ENCODE measurements at places on chromosomes 1 and 21.

- no peak for DNase-seq
Observed at GRCh38 chr1:205056188-205056611, 13.2 kb downstream of the CNTN2 start.

DNA sequence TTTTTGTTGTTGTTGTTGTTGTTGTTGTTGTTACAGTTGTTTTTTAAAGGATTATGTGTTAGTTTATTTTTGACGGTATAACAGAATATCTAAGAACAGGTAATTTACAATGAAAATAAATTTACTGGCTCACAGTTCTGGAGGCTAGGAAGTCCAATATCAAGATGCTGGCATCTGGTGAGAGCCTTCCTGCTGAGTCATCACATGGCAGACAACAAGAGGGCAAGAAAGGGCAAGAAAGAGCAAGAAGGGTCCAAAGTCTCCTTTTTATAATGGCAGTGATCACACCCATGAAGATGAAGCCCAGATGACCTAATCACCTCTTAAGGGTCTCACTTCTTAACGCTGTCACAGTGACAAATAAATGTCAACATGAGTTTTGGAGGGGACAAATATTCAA is 142.1 kb downstream of the NEGR1 start:
- DNase-seq = no peak

DNA sequence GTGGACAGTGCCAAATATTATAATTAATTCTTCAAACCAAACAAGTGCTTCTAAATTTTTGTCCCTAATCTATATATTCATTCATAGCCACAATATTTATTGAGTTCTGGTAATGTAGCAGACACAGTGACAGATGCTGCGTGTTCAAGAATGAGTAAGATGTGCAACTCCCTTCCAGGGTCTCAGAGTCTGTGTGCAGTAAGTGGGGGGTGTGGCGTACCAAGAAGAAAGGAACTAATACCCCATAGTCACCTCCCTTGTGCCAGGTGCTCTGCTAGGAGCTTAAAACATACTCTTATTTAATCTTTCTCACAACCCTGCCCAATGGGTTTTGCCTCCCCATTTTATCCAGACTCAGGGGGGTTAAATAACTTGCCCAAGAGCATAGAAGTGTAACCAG is 358.7 kb downstream of the BARHL2 start:
- DNase-seq = no peak

DNA sequence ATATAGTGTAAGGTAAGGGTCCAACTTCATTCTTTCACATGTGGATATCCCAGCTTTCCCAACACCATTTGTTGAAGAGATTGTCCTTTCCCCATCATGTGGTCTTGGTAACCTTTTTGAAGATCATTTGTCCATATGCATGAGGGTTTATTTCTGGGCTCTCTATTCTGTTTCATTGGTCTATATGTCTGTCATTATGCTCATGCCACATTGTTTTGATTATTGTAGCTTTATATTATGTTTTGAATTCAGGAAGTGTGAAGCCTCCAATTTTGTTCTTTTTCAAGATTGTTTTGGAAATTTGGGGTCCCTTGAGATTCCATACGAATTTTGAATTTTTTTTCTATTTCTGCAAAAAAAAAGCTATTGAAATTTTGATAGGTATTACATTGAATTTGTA is 15.2 kb upstream of the RCSD1 start:
- no peak for DNase-seq

DNA sequence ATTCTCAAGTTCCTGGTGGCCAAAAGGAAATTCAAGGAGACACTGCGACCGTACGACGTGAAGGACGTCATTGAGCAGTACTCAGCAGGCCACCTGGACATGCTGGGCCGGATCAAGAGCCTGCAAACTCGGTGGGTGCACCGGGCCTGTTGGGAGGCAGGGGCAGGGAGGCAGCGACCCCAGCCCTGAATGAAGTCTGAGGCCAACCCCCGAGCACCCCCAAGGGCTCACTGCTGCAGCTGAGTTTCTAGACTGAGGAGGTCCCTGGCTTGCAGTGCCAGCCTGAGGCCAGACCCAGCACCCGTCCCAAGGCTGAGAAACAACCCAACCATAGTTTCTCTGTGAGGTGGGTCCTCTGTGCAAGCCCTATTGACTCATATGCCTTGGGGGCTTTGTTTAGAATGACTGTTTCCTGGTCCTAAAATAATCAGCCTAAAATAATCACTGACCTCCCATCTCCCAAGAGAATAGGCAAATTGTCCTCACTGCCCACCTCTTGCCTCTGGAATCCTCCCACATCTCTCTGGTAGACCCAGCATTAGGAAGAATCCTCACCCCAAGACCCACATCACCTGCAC is 27.1 kb downstream of the CITED4 start:
- DNase-seq = no peak

GRCh38 chr1:89528382-89528780 is 3.8 kb downstream of the LRRC8B start:
- DNase-seq = no peak

GRCh38 chr1:206419783-206420182 is 50.5 kb upstream of the IKBKE start:
- no peak for DNase-seq

DNA sequence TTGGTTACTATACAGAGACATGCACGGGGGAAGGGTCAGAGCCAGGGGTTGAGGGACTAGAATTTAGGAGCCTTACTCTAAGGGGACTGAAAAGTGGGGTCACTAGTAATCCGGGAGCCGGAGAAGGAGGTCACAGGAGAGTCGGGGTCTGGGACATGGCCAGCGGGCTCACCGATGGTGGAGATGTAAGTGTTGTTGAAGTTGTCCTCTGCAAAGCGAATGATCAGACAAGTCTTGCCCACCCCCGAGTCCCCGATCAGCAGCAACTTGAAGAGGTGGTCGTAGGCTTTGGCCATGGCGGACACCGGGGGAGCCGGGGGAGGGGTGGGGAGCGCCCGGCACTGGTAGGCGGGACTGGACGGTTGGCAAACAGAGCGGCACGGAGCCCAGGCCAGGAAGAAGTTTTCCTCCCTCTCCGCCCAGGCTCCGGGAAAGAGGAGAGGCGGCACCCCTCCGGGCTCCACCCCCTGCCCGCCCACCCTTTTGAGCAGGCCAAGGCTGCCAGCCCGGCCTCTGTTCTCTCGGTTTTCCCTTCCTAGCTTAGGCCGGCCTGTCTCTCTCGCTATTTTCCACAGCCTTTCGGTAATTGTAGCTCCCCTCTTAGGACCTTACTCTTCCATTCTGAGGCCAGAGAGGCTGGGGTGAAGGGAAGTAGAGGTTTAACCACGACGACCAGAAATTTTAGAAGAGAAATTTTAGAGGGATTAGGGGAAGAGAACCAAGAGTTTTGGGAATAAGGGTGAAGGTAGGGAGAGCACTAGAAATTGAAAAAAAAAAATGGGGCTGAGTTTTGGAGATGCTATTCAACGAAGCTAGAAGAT is at the start of gene RAB13:
RAB13 (minus strand) TSS at position 399 of the 821 bp plus-strand sequence; CDS start at position 296, 103 bp downstream.
- peak; percentile 24 for DNase-seq

DNA sequence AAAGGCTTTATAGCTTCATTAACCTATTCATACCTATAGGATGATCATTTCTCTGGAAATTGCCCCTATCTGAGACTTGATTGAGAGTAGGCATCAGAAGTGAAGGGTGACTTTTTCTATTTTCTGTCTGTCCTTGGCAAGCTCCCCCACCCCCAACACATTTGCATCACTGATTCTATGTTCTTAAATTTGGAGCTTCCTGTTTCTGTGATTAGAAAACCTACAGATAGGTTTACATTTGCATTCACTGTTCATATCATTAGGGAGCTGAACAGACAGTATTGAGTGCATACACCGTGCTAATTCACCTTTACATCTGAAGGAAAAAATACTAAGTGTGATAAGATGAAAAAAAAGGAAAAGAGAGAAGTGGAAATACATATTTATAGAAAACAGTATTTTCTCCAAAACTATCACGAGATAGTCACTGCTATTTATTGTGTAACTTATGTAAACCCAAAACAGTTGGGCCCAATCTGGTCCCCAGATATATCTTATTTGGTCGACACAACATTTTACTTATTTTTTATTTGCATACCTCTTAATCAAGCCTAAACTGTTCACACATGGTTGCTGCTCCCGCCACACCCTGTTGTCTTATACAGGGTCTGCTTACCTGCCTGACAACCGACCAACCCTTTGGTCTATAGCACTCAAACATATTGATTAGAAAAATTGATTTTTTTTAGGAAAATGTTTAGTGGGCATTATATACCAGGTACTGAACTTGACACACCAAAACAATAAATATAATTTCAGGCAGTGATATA is 218.8 kb downstream of the NTNG1 start:
- no peak for DNase-seq

DNA sequence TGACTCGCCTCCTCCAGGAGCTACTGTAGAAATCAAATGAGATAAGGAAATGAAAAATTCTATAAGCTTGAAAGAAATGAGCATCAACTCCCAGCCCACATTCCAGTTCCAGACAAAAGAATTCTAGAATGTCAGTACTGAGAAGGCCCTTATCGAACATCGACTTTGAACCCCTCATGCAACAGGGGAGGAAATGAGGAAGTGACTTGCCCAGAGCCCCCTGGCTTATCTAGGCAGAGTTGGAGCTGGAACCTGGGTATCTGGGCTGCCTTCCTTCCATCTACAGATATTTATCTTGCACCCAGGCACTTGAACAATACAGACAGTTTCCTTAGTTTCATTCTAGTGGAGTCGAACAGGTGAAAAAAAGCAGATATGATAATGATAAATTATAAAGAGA is 22.3 kb downstream of the MECR start:
- no peak for DNase-seq

GRCh38 chr1:41712695-41713094 is 206.0 kb downstream of the HIVEP3 start:
- DNase-seq = no peak

DNA sequence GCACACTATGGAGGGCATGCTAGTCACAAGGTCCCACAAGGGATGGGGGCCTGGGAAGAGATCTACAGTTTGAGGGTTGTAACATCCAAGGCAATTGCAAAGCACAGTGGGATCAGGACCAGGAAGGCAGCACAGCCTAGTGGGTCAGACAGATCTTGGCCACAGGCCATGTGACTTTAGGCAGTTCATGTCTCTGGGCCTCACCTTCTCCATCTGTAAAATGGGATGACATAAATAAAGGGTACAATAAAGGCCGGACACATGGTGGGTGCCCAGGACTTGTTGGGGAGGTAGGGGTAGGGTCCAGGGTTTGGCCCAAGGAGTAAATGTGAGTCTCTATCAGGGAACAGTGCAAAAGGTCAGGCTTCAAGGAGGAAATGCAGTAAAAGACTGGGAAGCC is 18.1 kb upstream of the IGSF21 start:
- no peak for DNase-seq

GRCh38 chr21:36450511-36450910 is 29.4 kb downstream of the CLDN14 start:
- DNase-seq = no peak

- no peak for DNase-seq
Observed at GRCh38 chr21:34707876-34708325, 39.1 kb downstream of the CLIC6 start.

DNA sequence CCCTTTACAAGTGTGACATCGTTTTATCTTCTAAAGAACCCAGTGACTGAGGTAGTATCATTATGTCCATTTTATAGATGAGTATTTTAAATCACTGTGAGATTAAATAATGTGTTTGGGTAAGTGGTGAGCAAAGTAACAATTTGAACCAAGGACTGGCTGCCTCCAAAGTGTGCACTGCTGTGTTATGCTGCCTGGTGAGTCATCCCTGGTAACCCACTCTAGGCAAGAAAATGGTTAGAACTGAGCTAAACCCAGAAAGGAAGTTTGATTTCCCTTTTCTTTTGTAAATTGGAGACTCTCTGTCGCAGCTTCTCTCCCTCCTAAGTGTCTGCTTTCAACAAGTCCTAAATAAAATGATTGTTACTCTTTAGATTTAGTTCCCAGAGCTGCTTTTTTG is 342.8 kb upstream of the KAZN start:
- no peak for DNase-seq

- DNase-seq = no peak
Observed at GRCh38 chr1:225851805-225852204, 30.4 kb downstream of the TMEM63A start.

GRCh38 chr1:31574749-31575368 is 1.5 kb upstream of the TINAGL1 start:
- DNase-seq = no peak

DNA sequence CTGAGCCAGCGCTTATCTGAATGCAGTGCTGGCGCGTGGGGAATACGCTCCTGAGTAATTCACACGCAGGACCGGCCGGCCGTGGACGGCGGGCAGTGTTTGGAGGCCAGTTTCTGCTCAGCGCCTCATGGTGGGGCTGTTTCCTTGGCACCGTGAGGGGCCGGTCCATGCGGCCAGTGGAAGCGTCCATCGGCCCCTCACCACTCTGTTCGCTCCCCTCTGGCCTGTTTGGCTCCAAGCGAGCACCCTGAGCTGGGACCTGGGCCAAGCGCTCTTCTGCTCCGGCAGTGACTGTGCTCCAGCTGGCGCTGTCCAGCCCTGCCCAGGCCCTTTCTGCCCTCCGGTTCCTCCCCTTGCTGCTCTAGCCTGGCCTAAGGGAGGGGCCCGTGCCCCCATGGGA is 16.3 kb upstream of the PLCH2 start:
- DNase-seq = no peak

DNA sequence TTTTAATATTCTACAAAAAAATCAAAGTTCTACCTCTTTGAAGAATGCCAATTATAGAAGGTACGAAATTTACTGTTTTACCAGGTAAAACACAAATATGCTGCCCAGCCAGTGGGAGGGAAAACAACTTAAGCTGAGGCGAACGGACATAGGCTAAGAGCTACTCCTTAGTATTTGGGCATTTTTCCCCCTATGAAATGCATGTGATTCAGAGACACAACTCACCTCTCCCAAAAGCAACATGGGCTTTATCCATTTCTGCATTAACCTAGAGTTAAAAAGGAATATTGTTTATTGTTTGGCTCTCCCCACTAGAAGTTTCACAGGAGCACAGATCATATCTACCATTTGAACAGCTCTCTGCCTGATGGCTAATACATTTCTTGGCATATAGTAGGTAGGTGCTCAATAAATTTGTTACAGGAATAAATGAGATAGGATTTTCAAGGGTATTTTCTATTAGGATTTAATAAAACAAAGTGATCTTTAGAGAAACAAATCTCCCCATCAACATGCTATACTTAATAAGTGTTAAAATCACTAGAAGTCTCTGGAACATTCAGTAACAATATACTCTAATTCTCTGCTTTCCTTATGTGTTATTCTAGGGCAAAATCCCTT is 2.4 kb upstream of the SORT1 start:
- no peak for DNase-seq

DNA sequence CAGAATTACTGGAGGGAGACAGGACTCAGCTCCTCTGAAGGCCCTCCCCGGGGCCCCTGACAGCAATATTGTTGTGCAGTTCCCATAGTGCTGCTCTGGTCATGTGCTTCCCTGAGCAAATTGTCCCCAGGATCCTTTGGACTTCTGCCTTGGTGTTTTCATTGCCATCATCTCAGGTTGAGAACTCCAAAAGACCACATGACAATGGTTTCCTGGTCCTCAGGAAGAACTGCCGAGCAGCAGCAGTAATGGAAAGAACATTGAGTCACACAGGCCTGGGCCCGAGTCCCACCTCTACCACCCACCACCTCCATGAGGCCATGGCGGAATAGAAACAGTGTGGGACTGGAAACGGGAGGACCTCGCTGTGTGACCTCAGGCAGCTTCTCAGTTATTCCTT is 6.3 kb upstream of the CTTNBP2NL start:
- DNase-seq = no peak

Measured in bone marrow (tissue), 2 donors.